Spinal cord (tissue), 10 donors: ENCODE measurements at places on chromosomes 7 and 10. TPM values are rescaled to one million over a fixed set of nuclear protein-coding genes. Genes with fewer than 3 reads are reported as not detected.

The TBL2 gene
- polyA plus RNA-seq = 32.3 TPM

The NT5C3A gene
- polyA plus RNA-seq = 46.3 TPM

The FGFBP3 gene
- 59.8 TPM for polyA plus RNA-seq

The PPP1R17 gene
- 3.3 TPM for polyA plus RNA-seq

The GPR37 gene
- 19.3 TPM for polyA plus RNA-seq

The PLAC9 gene
- polyA plus RNA-seq = 20.5 TPM
